ENCODE measurements at places on chromosomes 6 and 20. TPM values are rescaled to one million over a fixed set of nuclear protein-coding genes. Genes with fewer than 3 reads are reported as not detected.

- no peak for DNase-seq
These were observed 137.3 kb downstream of the HDGFL1 start for GRCh38 chr6:22706651-22707050.

- DNase-seq: no peak
These were observed 226.4 kb upstream of the PLCB4 start for GRCh38 chr20:8842525-8842924.

- no peak for DNase-seq
These were observed 471.3 kb upstream of the NRSN1 start for GRCh38 chr6:23654745-23655144.

- no peak for DNase-seq
These were observed 42.8 kb upstream of the TAF8 start for GRCh38 chr6:42007286-42008137.

DNA sequence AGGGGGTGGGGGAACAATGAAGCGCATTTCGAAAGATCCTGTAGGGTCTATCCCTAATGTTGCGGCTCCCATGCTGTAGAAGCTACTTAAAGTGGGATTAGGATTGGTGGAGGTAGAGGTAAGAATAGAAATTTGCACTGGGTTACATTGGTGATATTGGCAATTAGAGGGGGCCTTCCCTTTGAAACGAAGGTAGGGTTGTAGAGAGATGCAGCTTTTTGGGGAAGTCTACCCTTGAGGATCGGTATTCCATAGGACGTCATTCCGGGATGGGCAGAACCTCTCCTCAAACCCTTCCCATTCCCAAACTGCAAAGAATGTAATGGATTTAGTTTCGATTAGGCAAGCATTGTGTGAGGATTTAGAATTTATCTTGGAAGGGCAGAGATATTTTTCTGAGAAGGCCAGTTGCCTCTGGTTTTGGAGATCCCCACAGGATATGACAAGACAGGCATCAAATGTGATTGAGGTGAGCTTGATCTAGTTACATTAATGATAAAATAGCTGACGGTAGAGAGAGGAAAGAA lies 5.4 kb upstream of the ZNFX1 start:
- DNase-seq: no peak

DNA sequence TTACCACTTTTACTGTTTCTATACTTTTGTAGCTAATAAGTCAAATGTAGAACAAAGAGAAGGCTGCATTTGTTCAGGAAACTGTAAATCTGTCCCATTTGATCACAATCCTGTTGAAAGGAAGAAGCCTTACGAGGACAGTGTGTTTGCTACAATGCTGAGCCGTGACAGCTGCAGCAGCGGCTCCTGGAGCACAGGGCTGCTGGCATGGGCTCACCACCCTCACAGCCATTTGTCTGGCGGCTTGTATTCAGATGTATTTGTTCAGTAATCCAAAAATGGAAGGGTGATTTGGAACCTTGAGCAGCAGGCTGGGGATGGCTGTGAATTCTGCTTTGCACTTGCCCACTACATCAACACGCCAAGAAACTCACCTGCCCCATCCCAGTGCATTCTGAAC lies 5.7 kb downstream of the TUBB2A start:
- no peak for DNase-seq

DNA sequence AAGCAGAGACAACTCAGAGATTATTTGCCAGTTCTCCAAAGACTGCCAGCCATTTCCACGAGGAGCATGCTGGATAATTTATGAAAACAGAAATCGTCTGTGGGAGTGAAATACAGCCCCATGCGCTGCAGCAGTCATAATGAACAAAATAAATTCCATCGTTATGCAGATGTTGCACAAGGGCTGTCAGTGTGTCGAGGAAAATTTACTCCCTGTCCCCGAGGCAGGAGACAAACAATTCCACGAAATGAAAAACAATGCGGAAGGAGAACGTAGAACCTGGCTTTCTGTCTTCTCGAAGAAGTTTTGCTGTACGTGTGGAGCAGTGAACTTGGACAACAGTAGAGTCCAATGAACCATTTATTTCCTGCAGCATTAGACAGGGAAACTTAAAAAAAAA lies 399.4 kb downstream of the CD83 start:
- DNase-seq: no peak

- peak; percentile 14 for DNase-seq
These were observed 106.7 kb upstream of the FLRT3 start for GRCh38 chr20:14444106-14444505.

GRCh38 chr20:22791396-22791795 lies 207.0 kb upstream of the FOXA2 start:
- no peak for DNase-seq

GRCh38 chr6:104506429-104506828 lies 353.3 kb downstream of the HACE1 start:
- DNase-seq: no peak

GRCh38 chr20:7693761-7694160 lies 246.5 kb downstream of the HAO1 start:
- peak; percentile 53 for DNase-seq

DNA sequence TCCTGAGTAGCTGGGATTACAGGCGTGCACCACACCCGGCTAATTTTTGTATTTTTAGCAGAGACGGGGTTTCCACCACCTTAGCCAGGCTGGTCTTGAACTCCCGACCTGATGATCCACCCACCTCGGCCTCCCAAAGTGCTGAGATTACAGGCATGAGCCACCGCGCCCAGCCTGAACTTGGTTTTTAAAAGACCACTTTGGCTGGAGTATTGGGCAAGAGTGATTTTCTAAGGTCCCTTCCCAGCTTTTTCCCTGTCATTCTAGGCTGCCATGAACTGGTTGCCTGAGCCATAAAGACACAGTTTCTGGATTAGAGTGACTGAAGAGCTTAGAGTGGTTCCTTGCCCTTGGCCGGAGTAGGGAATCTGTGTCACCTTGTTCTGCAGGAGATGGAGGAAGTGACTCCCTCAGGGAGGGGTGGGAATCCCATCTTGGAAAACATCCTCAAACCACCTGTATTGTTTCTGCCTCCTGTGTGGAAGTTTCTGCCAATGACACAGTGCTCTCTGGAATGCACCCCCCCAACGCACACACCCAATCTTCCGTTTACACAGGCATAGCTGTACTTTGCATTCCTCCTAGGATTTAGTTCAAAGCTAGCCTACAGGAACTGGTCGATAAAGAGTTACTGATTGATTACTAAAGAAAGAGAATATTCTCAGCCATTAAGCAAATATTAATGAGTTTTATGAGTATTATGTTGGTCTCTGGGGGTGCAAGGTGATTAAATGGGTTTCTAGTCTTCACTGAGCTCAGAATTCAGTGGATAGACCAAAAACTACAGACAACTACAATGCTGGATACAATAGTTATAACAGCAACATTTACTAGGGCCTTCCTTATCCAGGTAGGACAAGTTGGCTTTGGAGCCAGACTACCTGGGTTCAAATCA lies 18.2 kb downstream of the BCL2L1 start:
- DNase-seq: peak; percentile 65

DNA sequence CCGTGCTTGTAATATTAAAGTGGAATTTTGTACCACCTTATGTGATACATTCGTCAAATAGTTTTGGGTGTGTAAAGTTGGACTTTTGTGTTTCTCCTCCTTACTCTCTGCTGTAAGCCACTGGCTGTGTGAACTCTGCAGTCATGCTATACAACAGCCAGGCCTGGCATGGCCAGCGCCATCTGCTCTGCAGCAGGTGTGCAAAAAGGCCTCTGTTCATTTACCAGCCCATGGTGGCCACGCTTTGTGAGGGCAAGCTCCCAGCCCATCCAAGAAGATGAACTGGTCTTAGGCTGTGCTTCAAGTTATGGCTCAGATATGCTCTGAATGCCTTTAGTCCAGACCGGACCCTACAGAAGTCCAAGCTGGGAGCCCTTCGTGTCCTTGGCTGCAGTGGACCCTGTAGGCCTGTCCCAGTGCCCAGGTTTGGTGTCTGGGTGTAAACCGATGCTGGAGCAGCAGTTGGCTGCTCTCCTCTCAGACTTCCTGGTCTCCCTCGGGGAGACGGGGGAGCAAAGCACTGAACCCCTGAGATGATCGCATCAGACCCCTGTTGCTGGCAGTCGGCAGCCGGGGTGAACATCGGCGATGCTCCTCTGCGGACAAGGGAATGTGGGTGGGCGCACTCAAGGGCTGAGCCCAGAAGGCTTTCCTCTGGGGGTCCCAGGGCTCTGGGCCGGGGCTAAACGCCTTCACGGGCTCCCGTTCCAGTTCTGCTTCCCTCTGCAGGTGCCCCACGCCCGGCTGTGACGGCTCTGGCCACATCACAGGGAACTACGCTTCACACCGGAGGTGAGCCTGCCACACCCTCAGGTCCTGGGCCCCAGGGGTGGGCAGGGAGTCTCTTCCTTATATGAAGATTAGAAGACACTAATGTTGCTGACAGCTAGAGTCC lies 28.6 kb upstream of the PCMTD2 start:
- no peak for DNase-seq

DNA sequence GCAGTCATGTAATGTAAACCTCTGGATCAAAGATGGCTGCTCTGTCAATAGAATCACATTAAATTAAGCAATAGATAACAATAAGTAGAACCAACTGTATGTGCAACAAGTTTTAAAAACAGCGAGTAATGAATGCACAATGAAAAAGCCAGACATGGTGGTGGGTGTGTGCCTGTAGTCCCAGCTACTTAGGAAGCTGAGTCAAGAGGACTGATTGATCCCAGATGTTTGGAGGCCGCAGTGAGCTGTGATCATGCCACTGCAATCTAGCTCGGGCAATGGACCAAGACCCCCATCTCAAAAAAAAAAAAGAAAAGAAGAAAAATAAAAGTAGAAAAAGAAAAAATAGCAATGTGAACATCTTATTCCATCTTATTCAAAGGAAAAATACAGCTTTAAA lies 558.7 kb upstream of the MMS22L start:
- DNase-seq: peak; percentile 55

DNA sequence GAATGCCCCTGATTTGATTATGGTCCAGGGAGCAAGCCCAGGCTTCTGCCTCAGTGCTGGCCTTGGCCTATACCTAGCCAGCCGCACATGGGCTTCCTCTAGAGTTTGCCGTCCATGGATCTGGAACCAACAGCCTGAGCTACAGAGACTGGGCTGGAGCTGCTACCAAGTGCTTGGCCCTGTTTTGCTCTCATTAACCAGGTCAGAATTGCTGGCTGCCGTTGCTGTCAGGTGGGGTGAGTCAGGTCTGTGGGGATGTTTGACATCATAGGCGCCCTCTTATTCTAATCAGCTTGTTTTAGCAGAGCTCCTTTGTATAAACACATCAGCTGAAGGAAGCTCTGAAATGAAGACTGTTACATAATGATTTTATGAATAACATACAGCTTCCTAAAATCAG lies 83.1 kb upstream of the PHACTR2 start:
- peak; percentile 47 for DNase-seq

DNA sequence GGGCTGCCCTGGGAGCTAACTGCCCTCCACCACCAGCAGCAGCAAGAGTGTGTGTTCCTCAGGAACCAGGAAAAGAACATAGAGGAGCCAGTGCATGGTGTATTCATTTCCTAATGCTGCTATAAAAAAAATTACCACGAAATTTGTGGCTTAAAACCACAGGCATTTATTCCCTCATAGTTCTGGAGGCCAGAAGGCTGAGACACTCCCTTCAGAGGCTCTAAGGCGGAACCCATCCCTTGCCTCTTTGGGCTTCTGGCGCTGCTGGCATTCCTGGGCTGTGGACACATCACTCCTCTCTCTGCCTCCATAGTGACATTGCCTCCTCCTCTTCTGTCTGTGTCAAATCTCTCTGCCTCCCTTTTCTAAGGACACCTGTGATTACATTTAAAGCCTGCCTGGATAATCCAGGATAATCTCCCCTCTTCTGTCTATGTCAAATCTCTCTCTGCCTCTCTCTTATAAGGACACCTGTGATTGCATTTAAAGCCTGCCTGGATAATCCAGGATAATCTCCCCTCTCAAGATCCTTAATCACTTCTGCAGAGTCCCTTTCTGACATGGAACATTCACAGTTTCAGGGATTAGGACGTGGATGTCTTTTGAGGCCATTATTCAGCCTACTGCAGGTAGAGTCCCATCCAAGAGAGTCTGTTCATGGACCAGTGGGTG lies 54.7 kb downstream of the NDUFAF5 start:
- DNase-seq: peak; percentile 49

- DNase-seq: peak; percentile 80
These were observed 203.4 kb upstream of the STXBP5 start for GRCh38 chr6:147000545-147001488.

DNA sequence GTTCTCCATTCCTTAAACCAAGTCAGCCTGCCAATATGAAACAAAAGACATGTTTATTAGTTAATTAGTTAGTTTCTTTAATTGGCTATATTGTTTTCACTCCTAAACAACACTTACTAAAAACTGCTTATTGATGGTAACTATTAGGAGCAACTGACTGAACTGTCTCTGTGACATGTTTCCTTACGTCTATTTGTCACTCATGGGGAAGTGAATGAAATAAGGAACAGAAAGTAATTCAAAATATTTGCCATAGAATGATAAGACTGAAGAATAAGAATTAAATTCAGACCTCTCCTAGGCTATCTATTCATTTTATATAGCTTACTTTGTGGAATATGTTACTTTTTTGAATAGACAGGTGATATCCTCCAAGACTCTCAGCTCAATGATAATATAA lies 217.2 kb downstream of the LAMA2 start:
- DNase-seq: no peak

DNA sequence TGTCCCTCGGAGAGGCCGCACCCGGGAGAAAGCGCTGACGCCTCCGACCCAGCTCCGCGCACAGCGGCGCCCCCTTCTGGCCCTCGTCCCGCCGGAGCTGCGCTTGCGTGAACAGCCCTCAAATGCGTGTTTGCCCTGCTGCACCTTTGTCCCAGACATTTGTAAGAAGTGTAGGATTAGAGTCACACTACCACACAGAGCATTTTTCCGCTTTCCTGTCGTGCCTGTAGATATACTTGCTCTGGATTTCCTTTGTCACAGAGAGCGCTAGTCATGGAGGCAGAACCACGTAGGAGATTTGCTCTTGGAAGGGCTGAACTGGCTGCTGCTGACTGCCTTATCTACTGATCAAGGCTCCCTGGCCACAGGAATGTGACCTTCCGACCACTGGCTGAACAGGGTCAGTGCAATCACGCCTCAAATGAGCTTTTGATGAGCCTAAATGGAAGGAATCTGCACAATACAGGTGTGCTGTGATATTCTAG lies 62.3 kb downstream of the PAX1 start:
- no peak for DNase-seq

RAET1E gene
- total RNA-seq: 0.63 TPM

NRSN1 gene
- total RNA-seq: not detected

GSTA4 gene
- 46.3 TPM for total RNA-seq

TGM3 gene
- total RNA-seq: 0.08 TPM

METTL24 gene
- total RNA-seq: 0.09 TPM

CST4 gene
- total RNA-seq: not detected
